ENCODE measurements at places on chromosomes 7 and 10. TPM values are rescaled to one million over a fixed set of nuclear protein-coding genes. Genes with fewer than 3 reads are reported as not detected.

The GARIN1A gene
- 0.09 TPM for total RNA-seq

The ATOH7 gene
- total RNA-seq: not detected

The DNAH11 gene
- total RNA-seq: not detected

The SLC18A3 gene
- not detected for total RNA-seq

The TDRD1 gene
- total RNA-seq: not detected

The ENTPD7 gene
- total RNA-seq: 22.9 TPM

The PIK3CG gene
- 2.0 TPM for total RNA-seq

The KLF14 gene
- not detected for total RNA-seq

The TAS2R16 gene
- not detected for total RNA-seq

The OLAH gene
- total RNA-seq: 0.26 TPM

The GPR37 gene
- 0.22 TPM for total RNA-seq

The CALML3 gene
- not detected for total RNA-seq

The BPGM gene
- total RNA-seq: 13.1 TPM

The TMEM213 gene
- not detected for total RNA-seq

The ANKRD26 gene
- 6.1 TPM for total RNA-seq

The ZYX gene
- total RNA-seq: 11.5 TPM
